Activated T-helper 1 cell treated with Interleukin-2 at 50 U/mL for 16 hours (primary cell): ENCODE measurements at places on chromosomes 6 and 20.

DNA sequence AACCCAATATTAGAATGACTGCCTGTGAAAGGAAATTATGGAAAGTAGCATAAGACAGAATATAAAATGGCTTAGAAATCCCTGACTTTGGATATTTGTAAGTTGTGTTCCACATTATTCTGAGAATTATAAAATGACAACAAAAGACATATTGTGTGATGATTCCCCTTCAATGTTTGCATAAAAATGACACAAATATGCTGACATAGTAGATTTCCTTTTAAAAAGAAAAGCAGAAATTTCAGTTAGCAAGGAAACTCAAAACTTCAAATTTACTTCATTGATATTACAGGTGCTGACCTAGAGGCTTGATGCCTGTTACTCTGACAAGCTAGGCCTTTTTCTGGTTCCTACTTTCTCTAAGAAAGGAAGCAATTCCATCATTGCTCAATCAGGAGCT, 816.9 kb upstream of the HS3ST5 start:
- no peak for DNase-seq

- no peak for DNase-seq
These were observed 980.0 kb downstream of the EYS start for GRCh38 chr6:64727075-64727474.

GRCh38 chr6:106134906-106135634, 48.9 kb downstream of the PRDM1 start:
- DNase-seq: no peak

DNA sequence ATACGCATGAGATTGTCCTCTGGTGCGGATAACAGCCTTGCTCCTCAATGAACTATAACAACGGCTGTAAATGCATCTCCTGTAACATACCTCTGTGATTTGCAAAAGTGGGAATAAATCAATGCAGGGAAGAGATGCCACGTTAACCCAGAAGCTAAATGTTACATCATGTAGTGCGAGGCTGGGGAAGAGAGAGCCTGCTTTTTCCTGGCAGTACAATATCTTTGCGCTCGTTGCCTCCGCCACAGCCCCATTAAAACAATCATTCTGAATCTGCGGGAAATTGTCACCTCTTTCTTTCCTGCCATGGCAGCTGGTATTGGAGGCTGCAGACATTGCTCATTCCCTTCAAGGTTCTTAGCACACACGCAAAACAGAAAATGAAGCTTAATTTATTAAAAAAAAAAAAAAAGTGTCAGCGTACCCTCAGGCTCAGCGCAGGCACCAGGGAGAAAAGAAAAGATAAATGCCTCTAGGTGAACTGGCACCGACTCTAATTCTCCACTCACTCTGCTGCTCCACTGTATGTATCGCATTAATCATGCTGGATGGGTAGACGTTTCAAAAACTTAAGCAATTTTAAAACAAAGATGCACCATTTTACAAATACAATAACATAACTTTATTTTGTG, 70.2 kb upstream of the TFB1M start:
- no peak for DNase-seq

- DNase-seq: no peak
These were observed 115.8 kb downstream of the FOXO3 start for GRCh38 chr6:108676555-108676954.

- no peak for DNase-seq
These were observed 63.0 kb downstream of the EZR start for GRCh38 chr6:158756126-158756525.

DNA sequence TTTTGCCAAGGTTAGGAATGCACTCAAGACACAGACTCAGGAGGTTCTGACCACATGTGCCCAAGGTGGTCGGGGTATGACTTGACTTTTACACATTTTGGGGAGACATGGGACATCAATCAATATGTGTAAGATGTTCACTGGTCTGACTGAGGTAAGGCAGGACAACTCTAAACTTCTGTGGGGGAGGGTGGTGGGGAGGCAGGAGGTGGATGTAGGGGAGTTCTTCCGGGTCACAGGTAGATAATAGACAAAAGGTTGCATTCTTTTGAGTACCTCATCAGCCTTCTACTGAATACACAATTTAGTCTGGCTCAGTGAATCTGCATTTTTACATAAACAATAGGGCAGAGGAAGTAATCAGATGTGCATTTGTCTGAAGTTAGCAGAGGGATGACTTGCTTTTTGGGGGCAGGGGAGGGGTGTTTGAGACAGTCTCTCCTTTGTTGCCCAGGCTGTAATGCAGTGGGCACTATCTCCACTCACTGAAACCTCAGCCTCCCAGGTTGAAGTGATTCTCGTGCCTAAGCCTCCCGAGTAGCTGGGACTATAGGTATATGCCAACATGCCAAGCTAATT, 10.9 kb downstream of the ECHDC1 start:
- no peak for DNase-seq

GRCh38 chr20:24657196-24657595, 187.8 kb downstream of the SYNDIG1 start:
- DNase-seq: no peak

GRCh38 chr6:131911951-131912350, 39.2 kb downstream of the CCN2 start:
- DNase-seq: no peak

- DNase-seq: no peak
These were observed 8.8 kb downstream of the SRPK1 start for GRCh38 chr6:35911871-35912653.

GRCh38 chr6:23953976-23954375, 172.0 kb upstream of the NRSN1 start:
- DNase-seq: no peak

GRCh38 chr20:37523012-37523391, 2.0 kb downstream of the NNAT start:
- no peak for DNase-seq

- DNase-seq: no peak
These were observed 227.9 kb downstream of the FRK start for GRCh38 chr6:115832786-115833185.

DNA sequence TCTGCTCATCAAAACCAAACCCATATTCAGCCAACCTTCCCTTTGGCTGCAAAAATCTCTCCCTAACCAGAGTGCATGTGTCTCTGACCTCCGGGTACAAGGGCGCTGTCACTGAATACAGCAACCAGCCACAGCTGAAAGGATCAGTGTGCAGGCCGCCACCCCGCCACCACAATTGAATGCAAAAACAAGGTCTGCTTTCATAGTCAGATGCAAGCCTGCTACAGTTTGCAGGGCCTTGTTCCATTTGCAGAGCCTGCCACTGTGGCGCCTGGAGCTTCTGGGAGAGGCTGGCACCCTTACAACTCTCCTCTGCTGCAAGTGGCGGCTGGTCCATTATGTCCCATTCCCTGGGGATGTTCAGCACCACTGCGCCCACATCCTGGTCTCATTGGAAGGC, 23.5 kb downstream of the MDGA1 start:
- DNase-seq: no peak

- DNase-seq: no peak
These were observed 933 bp upstream of the ADGRB3 start for GRCh38 chr6:68633972-68634725.

DNA sequence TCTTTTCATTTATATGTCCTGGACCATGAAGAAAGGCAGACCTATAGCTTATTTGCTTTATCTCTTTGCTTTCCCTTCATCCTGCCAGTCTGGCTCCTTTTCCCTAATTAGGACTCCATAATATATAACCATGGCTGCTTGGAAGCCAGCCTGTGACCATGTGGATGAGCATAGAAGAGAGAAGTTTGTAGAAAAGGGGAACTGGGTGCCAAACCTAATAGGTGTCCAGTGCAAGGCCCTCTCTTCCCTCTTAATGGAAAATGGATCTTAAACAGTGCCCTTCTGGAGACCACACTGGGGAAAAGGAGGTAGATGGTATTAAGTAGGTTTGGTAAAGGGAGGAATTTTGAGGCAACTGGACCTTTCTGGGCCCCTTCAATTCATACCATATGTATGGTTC, 16.7 kb upstream of the OSTM1 start:
- DNase-seq: no peak

DNA sequence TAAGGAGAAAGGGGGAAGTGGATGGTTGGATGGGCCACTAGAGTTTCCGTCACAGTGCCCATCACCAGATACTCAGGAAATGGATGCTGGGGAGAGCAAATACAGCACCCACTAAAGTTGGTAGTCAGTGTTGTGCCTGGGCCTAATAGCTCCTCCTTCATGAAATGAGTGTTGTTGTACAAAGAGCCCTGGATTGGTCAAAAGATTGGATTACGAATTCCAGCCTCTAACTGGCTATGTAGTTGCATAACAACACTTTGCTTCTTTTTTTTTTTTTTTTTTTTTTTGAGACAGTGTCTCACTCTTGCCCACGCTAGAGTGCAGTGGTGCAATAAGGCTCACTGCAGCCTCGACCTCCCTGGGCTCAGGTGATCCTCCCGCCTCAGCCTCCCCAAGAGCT, 27.4 kb downstream of the KCNG1 start:
- DNase-seq: no peak

DNA sequence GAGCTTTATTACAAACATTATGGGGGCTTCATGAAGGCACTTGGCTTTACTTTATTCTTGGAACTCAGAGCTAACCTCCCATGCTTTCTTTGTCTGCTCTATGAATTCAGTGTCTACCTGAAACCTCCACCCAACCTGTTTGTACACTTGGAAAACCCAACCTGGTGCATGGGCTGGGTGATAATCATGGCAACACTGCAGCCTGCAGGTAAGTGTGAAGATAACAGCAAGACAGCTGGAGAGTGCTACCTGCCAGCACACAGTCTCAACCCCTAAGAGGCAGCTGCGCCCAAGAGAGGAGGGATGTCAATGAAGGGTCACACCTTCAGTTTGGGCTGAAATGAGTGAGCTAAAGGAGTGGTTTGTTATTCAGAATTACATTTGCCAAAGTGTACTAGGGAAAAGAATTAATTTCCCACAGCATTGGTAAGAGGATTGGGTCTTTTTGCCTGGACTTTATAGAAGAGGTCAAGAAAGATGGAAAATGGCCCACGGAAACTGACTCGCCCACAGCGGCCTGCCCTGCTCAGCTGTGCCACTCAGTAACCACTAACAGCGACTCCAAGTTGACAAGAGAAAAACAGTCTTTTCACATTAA, 24.4 kb downstream of the FOXQ1 start:
- DNase-seq: no peak

DNA sequence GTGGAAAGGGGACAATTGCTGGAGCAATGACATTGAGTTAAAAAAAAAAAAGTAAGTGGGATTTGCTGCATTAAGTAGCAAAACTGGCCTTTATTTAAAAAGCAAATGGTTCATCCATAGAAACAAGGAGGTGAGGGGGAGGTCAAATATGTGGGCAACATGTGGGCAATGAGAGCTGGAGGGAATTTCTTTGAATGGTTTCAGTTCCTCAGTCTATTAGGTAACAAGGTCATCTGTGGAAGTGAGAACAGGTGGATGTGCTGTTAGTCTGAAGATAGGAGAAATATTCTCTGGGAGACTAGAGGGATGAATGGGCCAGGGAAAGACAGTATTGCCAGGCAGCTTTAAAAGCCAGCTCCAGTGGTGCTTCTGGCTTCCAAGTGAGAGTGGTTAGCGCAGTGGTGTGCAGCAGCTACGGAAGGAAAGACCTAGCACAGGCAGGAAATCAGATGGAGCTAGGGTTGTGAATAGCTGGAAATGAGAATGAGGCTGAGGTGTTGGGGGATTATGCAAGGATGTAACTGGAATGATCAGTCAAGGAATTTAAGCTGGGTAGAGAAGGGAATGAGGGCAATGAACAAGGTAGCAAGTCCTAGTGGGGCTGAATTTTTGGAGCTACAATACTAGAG, 727.6 kb downstream of the PTPRT start:
- DNase-seq: no peak

GRCh38 chr6:72784071-72784470, 162.2 kb downstream of the KCNQ5 start:
- no peak for DNase-seq

DNA sequence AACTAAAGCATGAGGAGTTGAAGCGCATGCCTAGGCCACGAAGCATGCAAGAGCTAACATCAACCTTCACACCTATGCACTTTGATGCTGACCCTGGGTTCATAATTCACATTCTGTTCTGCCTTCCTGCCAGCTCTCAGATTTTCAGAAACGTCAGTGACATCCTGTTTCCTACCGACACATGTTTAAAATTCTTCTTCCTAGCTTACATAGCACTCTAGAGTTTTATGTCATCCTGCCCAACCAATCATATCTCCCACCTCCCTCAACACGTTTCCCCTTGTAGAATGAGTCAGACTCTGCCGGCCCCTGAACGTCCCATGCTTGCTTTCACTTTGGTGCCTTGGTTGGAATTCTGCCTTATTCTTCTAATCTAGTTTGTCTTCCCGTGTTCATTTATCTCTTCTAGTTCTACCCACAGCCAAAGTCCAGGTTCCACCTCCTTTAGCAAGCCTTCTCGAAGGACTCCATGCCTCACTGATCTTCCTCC, 97.2 kb upstream of the MAP7 start:
- no peak for DNase-seq

DNA sequence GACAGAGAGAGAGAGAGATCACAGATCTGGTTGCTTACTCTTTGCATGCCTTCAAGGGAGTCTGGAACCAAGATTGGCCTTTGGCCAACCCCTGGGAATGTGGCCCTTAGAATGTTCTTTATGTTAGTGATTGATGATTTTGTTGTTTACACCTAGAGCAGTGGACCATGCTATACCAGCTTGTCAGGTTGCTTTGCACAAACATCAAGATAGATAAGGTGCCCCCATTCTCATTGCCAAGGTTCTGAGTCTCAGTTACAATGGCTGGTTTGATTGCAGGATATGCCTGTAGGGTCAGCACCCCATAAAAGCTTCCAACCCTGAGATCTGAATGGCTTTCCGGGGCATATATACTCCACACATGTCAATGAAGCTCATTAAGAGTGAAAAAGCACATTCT, 53.5 kb upstream of the SLC2A12 start:
- DNase-seq: no peak

DNA sequence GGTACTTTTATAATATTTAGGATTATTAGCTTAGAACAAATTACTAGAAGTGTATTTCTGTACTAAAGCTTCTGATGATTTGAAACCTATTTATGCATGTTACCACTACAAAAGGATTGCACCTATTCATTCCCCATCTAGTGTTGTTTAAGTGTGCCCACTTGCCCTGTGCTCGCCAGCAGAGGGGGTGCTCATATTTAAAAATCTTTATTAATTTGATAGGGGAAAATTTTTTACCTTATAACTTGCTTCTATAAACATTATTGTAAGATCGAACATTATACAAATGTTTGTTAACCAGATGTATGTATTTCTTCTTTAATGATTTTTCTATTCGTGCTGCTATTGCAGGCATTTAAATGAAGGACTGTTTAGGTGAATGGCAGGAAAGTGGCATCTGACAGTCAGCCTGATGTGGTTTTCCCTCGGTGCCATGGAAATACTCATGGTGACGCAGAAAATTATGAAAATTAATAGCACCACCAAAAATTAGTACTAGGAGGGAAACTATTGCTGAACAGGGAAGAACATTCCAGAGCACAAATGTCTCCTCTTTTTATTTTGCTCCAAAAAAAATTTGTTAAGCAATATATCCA, 44.1 kb upstream of the FNDC1 start:
- no peak for DNase-seq

- DNase-seq: no peak
These were observed 141.0 kb downstream of the MRPL14 start for GRCh38 chr6:43986177-43986825.

- no peak for DNase-seq
These were observed 67.0 kb upstream of the SMIM29 start for GRCh38 chr6:34315780-34316179.

- DNase-seq: no peak
These were observed 17.9 kb upstream of the CCDC170 start for GRCh38 chr6:151475653-151476523.

GRCh38 chr20:57939499-57939898, 229.7 kb upstream of the PMEPA1 start:
- DNase-seq: no peak

GRCh38 chr6:13838616-13839015, 24.3 kb upstream of the MCUR1 start:
- DNase-seq: no peak
